Progenitor cell of endocrine pancreas (in vitro differentiated cells): ENCODE measurements at places on chromosomes 13 and 19.

- DNase-seq = no peak
Observed at GRCh38 chr19:35015270-35015953, 14.9 kb upstream of the SCN1B start.

DNA sequence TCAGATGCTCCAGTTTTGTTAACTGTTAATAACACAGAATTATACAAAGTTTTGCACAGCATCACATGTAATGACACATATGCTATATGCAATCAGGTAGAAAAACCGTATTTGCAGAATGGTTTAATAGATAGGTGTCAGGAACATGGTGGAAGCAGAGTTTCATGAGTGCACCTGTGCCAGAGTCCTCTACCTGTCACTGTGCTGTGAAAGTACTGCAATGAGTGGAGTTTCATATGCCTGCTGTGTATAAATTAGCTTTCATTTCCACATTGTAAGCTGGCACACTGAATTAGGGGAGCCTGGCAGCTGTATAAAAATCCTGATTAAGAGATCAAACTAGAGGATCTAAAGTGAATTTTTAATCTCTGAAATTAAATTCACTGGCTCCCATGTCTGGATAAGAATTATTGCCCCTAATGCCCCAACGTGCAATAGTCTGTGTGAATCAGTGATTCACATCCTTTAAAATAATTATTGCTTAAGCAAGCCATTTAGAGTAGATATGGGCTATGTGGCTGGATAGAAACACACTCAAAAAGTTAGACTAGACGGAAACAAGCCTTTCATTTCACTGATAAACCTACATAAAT, 8.5 kb upstream of the EEF1AKMT1 start:
- no peak for DNase-seq

GRCh38 chr19:21603431-21604231, 98.2 kb downstream of the ZNF429 start:
- DNase-seq = no peak

DNA sequence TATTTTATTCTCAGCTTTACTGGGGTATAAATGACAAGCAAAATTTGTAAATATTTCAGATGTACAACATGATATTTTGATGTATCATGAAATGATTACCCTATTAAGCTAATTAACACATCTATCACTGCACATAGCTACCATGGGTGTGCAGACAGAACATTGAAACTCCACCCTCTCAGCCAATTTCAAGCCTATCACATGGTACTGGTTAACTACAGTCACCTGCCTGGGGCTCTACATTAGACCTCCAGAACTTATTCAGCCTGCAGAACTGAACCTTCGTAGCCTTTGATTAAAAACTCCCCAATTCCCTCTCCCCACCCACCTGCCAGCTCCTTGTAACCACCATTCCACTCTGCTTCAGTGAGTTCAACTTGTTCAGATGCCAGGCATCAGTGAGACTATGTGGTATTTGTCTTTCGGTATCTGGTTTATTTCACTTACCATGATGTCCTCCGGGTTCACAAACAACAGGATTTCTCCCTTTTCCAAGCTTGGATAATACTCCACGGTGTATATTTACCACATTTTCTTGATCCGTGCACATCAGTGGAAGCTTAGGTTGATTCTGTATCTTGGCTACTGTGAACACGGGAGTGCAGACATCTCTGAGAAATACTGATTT, 19.2 kb downstream of the RAB20 start:
- no peak for DNase-seq

- DNase-seq = no peak
Observed at GRCh38 chr13:29106651-29107050, 286.5 kb downstream of the MTUS2 start.

GRCh38 chr19:3961007-3961406, 9.9 kb downstream of the DAPK3 start:
- no peak for DNase-seq

- no peak for DNase-seq
Observed at GRCh38 chr19:9939301-9939913, 3.1 kb upstream of the OLFM2 start.

GRCh38 chr13:28425793-28426192, 69.1 kb downstream of the FLT1 start:
- no peak for DNase-seq

DNA sequence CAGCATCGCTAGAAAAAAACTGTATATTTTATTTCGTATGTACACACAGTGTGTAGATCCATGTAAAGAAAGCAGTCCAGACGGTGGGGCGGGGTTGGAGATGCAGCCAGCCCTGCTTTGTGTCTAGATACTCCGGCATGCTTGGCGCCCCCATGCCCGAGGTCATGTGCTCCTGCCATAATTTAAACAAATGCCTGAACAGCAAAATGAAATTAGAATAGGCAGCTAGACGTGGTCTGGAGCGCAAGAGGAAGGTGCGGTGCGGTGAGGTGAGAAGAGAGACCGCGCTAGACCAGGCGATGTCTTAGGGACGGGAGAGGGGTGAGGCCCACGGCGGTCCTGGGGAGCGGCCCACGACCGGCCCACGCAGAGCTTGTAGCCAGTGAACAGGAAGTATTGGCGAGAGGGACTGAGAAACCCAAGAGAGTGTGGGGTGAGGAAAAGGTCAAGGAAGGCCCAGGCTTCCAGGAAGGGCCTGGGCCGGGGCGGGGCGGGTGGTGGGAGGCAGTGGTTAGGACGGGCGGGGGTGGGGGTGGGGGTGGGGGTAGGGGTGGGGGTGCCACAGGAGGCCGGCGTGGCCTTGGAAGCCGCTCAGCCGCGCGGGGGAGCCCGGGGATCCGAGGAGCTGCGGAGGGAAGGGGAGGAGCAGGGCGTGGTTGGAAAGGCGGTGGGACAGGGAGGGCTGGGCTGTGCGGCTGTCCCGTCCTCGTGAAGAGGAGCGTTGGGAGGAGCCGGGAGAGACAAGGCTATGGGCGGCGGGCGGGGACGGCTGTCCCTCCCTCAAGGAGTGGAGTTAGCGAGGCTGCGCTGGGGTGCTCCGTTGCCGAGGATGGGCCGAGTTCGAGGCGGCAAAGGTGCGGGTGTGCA, 254.7 kb upstream of the SGCG start:
- DNase-seq = no peak

GRCh38 chr13:63307228-63307627, 1891.6 kb upstream of the PCDH20 start:
- no peak for DNase-seq

DNA sequence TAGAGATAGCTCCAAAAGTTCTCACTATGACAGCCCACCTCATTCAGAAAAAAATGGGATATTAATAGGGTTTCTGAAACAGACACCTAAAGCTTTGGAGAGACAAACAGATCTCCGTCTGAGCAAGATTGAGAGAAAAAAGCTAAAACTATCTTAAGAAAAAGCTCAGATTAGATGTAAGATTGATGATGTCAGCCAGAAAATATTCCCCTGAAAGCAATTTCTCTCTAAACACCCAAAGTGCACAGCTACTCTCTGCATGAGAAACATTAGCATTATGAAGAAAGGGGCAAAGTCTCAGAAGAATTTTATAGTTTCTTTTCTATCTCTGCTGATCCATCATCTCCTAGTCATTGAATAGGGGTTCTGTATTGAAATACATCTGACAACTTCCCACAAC, 148.9 kb downstream of the ZNF737 start:
- no peak for DNase-seq

DNA sequence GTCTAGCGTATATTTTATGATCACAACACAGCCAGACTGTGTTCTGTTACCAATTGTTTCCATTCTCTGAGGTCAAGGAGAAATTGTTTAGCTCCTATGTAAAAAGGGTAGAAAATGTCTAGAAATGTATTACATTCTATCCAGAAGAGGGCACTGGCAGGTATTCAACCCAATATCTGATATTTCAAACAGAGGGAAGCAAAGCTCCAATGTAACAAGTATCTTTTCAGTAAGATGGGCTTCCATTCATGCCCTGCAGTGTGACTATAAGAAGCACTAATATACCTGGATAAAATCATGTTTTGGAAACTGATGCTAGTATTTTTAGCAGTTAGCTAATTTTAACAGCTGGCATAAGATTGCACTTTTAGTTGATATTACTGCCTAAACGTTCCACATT, 312.7 kb downstream of the FGF14 start:
- no peak for DNase-seq

- DNase-seq = peak; percentile 82
Observed at GRCh38 chr19:40598121-40598917, 2.9 kb upstream of the LTBP4 start.

DNA sequence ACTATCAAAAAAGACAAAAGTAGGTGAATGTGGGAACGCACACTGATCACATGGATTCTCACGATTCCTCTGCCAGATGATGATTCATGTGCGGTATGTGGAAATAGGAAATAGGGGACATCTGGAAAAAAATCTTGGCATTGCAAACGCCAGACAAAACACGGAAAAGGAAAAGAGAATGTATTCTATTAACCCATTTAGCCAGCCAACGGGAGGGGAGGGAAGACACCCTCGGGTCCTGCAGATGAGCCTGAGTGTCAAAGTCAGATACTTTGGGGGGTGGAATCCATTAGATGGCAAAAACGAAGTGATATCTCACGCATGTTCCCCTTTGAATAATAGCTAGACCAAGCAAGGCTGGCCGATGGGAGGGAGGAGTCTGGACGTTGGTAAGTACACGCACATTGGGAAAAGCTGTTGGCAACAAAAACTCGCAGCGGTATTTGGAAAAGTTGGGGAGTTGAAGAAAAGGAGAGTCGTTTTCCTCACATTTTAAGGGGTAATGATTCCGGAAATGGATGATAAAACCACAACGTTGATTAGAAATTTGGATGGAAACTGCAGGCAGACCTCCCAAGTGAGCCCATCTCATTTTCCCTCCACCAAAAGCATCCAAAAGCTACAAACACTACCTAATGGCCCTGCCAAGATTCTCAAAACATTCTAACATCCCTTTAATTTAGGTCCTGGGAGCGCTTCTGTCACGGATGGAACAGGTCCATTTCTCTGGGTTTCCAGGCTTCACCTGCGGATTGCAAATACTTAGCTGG, 73.6 kb downstream of the COL4A1 start:
- no peak for DNase-seq

- no peak for DNase-seq
Observed at GRCh38 chr13:80871481-80871880, 530.6 kb upstream of the SPRY2 start.

DNA sequence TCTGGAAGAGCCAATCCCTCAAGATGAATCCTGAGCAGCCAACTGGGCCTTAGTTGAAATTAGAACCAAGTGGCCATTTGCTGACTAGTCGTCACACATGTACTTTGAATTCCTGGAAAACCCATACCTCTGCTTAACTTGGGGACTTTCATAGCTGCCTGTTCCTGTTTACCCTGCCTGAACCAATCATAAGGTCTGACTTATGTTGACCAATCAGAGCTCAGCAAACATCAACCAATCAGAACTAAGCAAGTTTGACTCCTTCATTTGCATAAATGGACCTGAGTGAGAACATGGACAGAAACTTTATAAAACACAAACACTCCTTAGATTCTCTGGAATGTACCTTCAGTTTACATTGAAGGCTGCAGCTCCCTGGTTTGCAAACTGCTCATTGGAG, 50.8 kb downstream of the LATS2 start:
- no peak for DNase-seq

- DNase-seq = no peak
Observed at GRCh38 chr19:50564229-50565105, 3.8 kb downstream of the LRRC4B start.

- DNase-seq = no peak
Observed at GRCh38 chr13:27008733-27009132, 162.9 kb downstream of the USP12 start.

DNA sequence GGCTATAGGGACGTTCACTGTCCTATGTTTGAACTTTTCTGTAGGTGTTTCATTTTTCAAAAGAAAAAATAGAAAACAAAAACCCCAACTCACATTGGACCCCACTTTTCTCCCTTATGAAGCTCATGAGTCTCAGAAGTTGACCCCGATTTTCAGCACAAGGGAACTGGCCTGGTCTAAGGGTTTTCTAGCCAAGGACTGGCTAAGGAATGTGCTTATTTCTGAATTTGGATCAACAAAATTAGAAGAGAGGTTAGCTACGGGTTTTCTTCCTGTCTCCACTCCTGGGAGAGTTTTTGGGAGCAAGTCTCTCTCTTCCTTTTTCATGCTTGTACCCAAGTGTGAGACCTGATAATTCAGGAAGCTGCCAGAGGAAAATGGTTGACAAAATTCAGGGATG, 453.2 kb downstream of the KLF12 start:
- DNase-seq = no peak

GRCh38 chr13:37934339-37935191, 65.0 kb upstream of the TRPC4 start:
- DNase-seq = no peak

GRCh38 chr19:45814166-45814780, 835 bp downstream of the RSPH6A start:
- DNase-seq = no peak

GRCh38 chr13:85543144-85543543, 256.1 kb downstream of the SLITRK6 start:
- DNase-seq = no peak

DNA sequence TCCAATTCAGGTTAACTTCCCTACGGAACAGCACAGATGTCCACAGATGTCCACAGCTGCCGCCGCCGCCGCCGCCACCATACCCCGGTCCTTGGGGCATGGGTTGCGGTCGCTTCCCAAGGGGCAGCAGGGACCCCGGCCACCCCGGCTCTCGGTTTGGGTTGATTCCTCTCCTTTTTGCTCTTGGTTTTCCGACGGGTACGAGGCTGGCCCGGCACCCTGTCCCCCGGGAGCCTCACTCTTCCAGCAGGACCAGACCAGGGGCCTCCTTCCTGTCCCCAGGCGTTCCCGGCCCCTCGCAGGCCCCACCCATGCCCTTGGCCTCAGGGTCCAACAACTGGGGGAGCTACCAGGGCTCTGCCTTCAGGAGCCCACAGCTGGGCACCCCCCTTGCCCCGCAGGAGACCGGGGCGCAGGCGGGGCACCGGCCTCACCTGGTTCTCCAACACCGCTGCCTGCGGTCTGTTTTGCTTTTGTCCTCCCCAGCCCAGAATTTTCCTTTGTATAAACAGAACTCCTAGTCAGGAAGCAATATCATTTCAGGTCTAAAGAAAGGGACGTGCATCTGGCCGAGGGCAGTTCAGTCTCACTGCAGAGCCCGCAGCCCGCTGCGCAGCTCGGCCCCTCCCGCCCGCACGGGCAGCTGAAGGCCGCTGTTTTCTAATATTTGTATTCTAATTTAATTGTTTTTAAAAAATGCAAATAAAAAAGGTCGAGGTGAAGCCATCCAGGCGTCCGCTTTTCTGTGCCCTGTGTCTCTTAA, 27.9 kb downstream of the ZBTB7A start:
- DNase-seq = no peak

- no peak for DNase-seq
Observed at GRCh38 chr13:43021926-43022670, 1.3 kb upstream of the DNAJC15 start.

DNA sequence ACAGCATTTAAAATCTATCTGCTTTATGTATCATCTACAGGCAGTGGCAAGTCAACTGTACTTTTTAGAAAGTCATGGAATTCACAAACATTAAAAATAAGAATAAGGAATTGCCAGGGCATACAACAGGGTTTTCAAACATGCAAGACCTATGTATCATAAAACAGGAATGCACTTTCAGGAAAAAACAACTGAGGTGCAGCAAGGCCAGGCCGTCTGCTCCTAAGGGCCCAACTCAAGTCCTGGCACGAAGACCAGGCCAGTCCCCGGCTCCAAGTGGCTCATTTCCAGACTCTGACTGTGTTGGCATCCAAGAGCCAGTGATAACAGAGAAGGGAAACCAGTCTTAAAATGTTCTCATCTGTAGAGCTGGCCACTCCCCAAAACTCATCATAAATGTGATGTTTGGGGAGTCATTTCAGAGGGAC, 7.1 kb downstream of the RFX2 start:
- DNase-seq = no peak
